Right lung (tissue), 10 donors: ENCODE measurements at places on chromosomes 2 and 18.

DNA sequence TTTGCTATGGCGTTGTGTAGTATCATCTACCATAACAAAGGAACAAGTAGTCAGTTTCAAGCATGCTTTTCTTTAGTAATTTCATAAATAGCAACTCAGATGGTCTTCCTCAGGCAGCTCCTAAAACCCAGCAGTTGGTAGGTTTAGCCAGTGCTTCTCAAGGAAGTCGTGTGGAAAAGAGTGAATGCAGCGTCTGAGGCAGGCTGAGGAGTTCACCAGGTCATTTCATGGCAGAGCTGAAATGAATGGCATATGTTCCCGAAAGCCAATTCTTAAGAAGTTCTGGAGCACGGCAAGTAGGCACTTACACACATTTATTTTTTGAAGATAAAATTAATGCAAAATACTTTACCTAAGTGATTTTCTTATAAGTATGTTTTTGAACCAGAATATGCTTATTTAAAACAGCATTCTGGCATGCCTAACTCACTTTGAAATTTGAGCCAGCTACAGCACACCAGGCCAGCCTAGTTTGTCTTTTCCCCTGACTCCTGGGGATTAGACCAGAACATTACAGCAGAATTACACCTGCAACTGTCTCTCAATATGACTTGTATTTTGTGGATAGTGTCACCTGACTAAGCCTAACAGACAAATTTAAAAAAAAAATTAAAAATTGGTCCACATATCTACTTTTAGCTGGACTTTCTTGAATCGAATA lies 62.2 kb downstream of the OSBPL6 start:
- no peak for DNase-seq

DNA sequence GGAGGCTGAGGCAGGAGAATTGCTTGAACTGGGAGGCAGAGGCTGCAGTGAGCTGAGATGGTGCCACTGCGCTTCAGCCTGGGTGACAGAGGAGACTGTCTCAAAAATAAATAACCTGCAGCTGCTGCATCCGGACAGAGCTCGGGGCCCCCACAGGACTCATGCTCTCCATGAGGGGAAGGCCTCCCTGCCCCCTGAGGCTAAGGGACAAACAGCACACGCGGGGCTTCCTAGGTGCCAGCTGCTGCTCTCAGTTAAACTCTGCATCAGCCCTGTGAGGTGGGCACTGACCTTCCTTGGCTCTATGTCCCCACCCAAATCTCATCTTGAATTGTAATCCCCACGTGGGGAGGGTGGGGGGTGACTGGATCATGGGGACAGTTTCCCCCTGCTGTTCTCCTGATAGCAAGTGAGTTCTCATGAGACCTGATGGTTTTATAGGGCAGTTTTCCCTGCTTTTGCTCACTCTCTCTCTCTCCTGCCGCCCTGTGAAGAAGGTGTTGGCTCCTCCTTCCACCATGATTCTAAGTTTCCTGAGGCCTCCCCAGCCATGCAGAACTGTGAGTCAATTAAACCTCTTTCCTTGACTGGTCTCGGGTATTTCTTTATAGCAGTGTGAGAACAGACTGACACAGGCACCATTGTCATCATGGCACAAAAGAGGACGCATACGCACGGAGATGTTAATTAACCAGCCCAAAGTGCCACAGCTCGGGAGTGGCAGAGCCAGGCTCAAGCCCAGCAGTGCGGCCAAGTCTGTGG lies 49.9 kb upstream of the TAF1B start:
- DNase-seq, result no peak

DNA sequence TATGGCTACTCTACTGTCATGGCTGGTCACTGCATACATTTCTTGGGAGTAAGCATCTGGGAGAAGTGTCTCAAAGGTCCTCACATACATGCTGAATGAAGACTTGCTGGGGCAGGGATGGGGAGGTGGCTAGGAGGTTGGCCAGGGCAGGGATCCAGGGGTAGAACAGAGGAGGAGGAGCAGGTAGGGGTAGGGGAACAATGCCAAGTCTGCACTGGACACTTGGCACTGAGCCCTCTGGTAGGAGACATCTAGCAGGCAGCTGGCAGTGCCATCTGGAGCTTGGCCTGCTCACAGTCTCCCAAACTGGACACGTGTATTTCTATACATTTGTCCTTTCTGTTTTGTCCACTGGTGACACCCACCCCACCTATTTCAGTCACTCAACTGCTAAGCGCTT lies 62.7 kb upstream of the REV1 start:
- DNase-seq, result no peak

DNA sequence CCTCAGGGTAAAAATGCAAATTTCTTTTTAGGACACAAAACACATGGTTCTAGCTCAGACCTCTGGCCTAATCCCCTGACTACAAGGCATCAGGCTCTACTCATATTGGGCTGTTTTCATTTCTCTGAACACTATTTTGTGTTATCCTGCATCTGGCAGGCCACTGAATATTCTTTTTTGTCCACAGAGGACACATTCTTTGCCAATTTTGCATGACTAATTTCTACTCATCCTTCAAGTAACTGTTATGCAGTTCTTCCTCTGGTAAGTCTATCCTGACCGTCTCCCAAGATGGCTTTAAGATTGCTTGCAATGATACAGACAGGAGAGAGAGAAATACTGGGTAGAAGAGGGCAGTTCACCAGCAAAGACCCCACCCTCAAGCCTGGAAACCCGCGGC lies 107.6 kb upstream of the RGPD4 start:
- DNase-seq, result no peak

DNA sequence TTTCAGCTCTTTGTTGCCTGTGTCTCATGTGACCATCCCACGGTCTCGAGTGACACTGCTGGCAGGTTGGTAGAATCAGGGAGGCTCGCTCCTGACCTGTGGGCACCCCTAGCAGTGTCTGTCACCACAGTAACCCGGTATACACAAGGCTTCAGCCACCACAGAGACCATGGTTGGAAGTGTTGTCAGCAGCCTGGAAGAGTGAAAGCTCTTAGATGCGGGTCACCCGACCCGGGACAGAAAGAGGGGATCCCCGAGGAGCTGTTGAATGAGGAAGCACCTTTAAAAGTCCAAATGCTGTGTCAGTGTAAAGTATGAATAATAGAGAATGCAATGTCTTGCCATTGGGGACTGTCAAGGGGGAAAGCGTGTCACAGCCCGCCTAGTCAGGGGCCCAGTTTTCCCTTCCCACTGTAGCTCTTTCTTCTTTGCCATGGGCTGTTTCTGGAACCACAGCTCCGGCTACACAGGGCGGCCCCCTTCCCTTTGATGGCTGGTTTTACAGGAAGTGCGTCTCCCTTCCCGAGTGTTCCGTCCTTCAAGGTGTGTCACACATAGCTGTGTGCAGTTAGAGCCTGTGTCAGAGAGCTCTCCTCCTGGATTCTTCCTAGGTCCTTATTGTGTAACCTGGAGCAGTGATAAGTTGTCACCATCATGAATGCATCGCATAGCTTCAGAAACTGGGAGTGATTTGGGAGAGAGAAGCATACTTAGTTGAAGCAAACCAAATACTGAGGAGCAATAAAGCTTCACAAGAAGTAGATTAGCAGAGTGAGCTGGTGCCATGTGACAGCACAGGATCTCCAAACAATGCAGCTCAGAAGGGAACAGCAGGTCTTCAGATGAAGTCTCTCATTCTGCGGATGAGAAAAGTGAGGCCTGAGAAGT lies 81.4 kb downstream of the MTCL1 start:
- no peak for DNase-seq

- no peak for DNase-seq
Measured at GRCh38 chr2:83730223-83730622, 728.9 kb downstream of the SUCLG1 start.

DNA sequence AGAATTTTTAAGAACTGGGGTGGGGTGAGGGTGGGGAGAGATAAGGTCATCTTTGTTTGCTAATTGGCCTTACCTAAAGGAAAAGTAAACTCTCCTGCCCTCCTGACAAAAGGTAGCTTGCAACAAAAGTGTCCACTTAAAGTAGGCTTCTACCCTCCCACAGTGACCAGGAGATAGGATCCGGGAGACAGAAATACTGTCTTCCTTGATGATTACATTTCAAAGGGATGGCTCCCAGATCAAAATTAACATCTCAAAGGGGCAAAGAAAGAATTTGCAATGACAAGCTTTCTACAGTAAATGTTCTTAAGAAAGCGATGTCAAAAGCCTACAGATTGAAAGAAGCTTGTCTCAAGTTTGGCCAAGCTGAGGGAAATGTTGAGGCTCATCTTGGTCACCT lies 775.3 kb downstream of the CPS1 start:
- DNase-seq, result no peak

GRCh38 chr2:230722207-230722885 lies 9.7 kb downstream of the CAB39 start:
- no peak for DNase-seq

DNA sequence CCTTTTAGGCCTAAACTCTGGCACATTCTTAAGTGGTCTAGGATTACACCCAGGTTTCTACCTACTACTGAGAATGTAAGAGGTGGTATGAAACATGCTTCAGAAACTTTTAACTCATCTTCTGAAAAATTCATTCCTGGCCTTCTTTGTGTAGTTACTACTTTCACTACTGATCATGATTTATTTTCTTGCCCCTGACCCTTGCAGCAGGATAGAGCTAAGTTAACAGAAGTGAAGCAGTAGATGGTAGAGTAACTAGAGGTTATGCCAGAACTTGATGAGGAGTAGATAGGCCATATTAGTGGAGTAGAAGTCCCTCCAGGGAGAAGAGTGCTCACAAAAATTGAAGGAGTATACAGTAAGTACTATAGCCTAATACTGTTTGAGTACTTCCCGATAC lies 75.5 kb upstream of the MSTN start:
- no peak for DNase-seq

DNA sequence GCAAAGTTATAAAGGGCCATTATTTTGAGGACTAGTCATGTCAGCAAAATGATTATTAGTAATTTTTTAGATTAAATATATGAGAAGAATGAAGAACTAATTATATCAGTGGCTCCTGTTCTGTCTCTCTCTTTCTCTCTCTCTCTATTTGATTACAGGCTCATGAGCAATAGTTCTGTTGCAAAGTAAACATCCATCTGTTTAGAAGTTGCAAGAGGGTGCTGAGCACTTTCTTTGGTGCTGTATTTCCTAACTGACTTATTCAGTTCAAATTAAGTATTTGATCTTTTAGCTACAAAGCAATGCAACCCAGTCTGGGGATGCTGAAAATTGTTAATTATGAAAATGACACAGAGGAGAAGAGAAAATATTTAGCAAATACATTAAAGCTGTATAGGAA lies 408.1 kb upstream of the UBE2E3 start:
- DNase-seq, result no peak

DNA sequence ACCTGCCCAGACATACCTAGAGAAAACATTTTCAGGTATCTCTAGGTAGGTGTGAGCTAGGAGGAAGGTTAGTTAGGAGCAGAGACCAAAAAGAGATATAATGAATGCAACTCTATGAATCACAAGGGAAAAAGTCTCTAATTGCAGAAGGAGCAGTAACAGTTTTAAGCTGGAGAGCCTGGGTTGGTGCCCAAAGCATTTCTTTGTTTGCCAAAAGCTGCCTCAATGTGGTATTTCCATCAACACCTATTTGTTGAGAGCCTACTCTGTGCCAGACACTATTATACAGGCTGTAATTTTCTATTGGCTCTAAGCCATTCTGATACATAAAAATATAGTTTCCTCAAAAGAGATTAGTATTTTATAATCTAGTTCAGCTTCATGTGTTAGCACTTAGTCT lies 141.6 kb downstream of the UBE2E3 start:
- no peak for DNase-seq

GRCh38 chr2:119231975-119232665 lies 8.5 kb downstream of the STEAP3 start:
- no peak for DNase-seq

- no peak for DNase-seq
Measured at GRCh38 chr2:223959688-223960087, 2.4 kb downstream of the MRPL44 start.

- no peak for DNase-seq
Measured at GRCh38 chr2:155528034-155528433, 804.5 kb downstream of the NR4A2 start.

DNA sequence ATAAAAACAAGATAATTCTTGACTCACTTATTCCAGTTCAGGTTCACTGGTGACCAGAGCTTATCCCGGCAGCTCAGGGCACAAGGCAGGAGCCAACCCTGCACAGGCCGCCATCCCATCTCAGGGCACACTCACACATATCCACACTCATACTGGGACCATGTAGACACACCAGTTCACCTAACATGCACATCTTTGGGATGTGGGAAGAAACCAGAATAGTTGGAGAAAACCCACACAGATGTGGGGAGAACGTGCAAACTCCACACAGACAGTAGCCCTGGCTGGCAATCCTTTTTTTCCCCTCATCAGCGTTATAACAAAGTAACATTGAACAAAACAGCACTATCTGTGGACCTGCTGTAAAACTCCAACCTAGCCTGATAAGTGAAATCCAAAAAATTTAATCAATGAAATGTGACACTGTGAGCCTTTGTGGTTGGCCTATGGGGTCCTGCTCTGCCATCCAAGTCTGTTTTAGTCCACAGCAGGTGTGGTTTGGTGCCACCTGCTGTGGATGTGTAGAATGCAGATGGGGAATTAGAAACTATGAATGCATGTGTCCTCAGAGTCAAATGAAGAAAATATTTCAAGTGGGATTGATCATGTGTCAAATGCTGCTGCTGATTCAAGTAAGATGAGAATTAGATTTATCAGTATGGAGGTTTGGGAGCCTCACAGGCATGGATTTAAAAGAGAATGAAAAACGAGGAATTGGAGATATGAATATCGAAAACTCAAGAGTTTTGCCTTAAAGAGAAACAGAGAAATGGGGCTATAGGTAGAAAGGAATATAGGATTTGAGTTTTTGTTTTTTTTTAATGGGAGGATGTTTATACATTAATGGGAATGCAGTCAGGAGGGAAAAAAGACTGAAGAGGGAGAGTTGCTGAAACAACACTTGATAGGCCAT lies 47.0 kb downstream of the UGP2 start:
- DNase-seq, result peak; percentile 8

- no peak for DNase-seq
Measured at GRCh38 chr2:171509945-171510731, 12.1 kb upstream of the CYBRD1 start.

- DNase-seq, result no peak
Measured at GRCh38 chr2:206267567-206267966, 6.9 kb upstream of the ZDBF2 start.

DNA sequence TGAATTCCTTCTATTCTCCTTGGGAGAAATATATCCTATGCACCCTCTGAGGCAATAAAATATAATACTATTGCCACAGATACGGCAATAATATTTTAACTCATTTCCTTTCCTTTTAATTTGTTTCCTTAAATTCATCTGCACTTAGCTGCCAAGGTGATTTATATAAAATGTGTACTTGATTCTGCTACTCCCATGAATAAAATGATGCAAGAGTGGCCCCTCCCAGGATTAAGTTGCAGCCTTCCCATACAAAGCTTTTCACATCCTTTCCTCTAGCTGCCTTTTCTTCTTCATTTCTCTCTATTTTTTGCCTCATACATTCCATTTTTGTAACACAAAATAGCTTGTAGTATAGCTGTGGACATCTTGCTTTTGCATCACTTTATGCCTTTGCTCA lies 464.1 kb upstream of the ZEB2 start:
- no peak for DNase-seq

- DNase-seq, result no peak
Measured at GRCh38 chr2:69786052-69786560, 43.4 kb upstream of the GMCL1 start.
